ENCODE measurements at places on chromosomes 2 and 18. TPM values are rescaled to one million over a fixed set of nuclear protein-coding genes. Genes with fewer than 3 reads are reported as not detected.

The CNDP1 gene
- total RNA-seq = not detected

The ALLC gene
- total RNA-seq = 0.25 TPM

The ZBTB7C gene
- 3.3 TPM for total RNA-seq

The SP140L gene
- 6.8 TPM for total RNA-seq

The RAPGEF4 gene
- total RNA-seq = 7.1 TPM

The MYOM1 gene
- total RNA-seq = 337 TPM

The GCG gene
- total RNA-seq = not detected

The CYP27A1 gene
- 17.0 TPM for total RNA-seq

The POU3F3 gene
- 0.59 TPM for total RNA-seq

The SRBD1 gene
- 9.1 TPM for total RNA-seq

The PUM2 gene
- 77.2 TPM for total RNA-seq

The EPB41L3 gene
- total RNA-seq = 17.2 TPM

The PLEK gene
- total RNA-seq = 4.2 TPM

The TMEM17 gene
- 1.6 TPM for total RNA-seq

The ZNF396 gene
- total RNA-seq = 0.89 TPM

The DSG3 gene
- not detected for total RNA-seq

The MAP2 gene
- 2.8 TPM for total RNA-seq

The QPCT gene
- total RNA-seq = 2.5 TPM

The ANKRD62 gene
- total RNA-seq = not detected

The LYPD6B gene
- total RNA-seq = not detected

The VWC2L gene
- total RNA-seq = not detected

The CPS1 gene
- 2.5 TPM for total RNA-seq
